ENCODE measurements at places on chromosomes 1 and 21. TPM values are rescaled to one million over a fixed set of nuclear protein-coding genes. Genes with fewer than 3 reads are reported as not detected.

Gene KCNA2
- total RNA-seq, result not detected

Gene NTRK1
- total RNA-seq, result not detected

Gene NR1I3
- not detected for total RNA-seq

Gene KCNH1
- total RNA-seq, result not detected

Gene PSMB4
- 327 TPM for total RNA-seq

Gene TEKT2
- 0.65 TPM for total RNA-seq

Gene TEX38
- total RNA-seq, result not detected

Gene DNALI1
- total RNA-seq, result 3.3 TPM

Gene ADAM30
- total RNA-seq, result not detected

Gene KCNJ10
- total RNA-seq, result not detected
